ENCODE measurements at places on chromosomes 7 and 10. TPM values are rescaled to one million over a fixed set of nuclear protein-coding genes. Genes with fewer than 3 reads are reported as not detected.

TSPAN15 gene
- 2.8 TPM for polyA plus RNA-seq

PDE1C gene
- polyA plus RNA-seq = not detected

- no peak for DNase-seq
Observed at GRCh38 chr10:131947631-131948347, 33.9 kb downstream of the BNIP3 start.

- DNase-seq = peak; percentile 6
Observed at GRCh38 chr10:121734589-121735045, 136.4 kb upstream of the FGFR2 start.

TMEM130 gene
- polyA plus RNA-seq = not detected

- DNase-seq = peak; percentile 35
Observed at GRCh38 chr7:74174606-74175082, 488 bp downstream of the EIF4H start.

DNA sequence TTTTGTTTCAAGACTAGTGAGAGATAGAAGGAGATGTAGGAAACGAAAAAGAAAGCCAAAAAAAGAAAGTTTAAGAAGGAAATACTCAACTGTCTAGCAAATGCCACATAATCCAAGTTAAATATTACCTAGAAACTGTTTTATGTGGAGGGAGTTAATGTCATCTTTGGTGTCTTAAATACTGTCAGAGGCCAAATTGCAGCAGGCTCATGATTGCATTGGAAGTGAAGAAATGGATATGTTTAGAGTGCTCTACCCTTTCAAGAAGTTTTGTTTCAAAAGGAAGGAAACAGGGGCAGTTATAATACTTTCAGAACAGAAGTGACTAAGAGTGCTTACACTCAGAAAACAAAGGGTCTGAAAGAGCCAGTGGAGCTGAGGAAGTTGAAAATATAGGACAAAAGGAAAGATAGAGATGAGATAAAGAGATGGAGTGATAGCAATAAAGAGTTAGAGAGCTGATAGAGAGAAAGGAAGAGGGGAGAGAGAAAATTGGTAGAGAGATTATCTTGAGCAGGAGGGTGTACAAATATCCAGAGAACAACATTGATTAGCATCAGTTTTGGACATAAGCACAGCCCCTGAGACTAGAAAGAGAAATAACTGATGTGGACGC lies 28.0 kb upstream of the GNAI1 start:
- DNase-seq = no peak

CUEDC2 gene
- polyA plus RNA-seq = 50.8 TPM

SFTPA1 gene
- not detected for polyA plus RNA-seq
